NCI-H1048 (cell line): ENCODE measurements at places on chromosomes 6 and 20.

DNA sequence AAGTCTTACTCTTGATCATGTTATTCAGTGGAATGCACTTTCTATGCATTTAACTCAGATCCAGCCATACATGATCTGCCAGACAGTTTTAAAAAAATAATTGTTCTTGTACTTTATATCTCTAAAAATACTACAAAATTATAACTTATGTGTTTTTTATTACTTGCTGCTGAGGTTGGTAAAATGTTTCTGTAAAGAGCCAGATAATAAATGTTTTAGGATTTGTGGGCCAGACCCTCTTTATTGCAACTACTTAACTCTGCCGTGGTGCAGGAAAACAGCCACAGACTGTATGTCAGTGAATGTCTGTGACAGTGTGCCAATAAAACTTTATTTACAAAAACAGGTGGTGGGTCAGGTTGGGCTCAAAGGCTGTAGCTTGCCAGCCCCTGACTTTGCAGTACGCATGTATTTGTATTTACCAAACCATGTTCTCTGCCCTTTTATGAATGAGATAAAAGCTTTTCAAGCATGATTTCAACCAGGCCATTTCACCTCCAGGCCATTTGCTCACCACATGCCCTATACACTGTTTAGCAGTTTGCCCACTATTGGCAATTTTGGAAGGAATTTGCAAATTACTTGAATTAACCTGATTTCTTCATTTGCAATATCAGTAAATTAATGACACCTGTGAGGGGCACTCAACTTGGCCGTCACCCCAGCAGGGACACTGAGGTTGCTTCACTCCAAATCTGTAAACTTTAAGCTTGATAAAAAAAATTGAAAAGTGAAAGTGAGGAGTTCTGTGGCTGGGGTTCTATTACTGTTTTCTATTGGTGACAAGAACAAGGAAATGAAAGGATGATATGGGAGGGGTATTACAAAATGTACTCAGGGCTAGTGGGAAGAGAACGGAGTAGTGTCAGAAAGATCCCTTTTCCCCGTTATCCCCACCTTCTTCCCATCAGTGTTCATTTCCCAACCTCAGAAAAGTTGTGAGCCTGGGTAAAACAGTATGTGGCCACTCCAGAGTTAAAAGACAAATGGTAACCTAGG is 133.4 kb downstream of the CEBPB start:
- no peak for DNase-seq

GRCh38 chr6:139204978-139205377 is 70.1 kb downstream of the HECA start:
- no peak for DNase-seq

DNA sequence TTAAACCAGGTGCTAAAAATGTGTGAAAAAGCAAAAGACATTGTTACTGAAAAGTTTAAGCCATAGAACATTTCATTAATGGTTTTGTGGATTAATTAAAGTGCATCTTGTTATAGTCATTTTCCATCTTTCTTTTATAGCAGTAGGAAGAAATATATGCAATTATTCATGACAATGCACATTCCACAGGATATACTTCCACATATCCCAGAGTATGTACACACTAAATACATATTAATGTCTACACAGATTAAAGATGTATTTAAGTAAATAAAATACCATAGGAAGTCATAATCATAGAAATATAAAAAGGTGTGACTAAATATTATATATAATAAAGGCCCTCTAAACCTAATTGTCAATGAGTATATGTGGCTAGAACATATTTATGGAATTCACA is 578.8 kb downstream of the PHF3 start:
- DNase-seq: no peak

- DNase-seq: no peak
These were observed 86.8 kb downstream of the PLG start for GRCh38 chr6:160788806-160789205.

DNA sequence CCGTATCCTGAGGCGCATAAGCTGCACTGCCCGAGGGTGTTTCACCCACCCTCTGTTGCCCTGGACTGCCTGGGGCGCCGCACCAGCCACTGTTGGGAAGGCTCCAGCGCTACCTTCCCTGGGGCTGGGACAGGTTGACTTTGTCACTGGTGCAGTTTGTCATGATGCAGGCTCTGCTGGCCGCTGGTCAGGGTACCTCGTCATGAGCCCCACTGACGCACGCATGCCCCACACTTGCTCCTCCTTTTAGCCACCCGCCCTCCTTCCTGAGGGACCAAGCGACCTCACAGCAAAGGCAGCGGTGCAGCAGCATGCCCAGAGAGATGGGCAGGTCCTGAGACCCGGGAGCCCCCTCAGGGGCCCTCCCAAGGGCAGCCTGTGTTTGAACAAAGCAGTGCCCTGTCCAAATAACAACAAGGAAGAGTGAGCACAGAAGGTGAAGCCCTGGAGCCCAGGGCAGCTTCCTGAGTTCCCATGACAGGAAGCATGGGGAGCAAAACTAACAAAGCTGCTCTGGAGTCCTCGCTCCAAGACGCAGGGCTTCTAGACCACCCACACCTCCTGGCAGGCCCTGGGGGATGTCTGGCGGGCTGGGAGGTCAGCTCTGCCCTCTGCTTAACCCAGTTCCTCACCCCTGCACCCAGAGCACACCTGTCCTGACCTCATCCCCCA is 50.1 kb upstream of the SMOC2 start:
- DNase-seq: no peak

GRCh38 chr6:10391299-10391630 is 23.6 kb downstream of the TFAP2A start:
- no peak for DNase-seq

DNA sequence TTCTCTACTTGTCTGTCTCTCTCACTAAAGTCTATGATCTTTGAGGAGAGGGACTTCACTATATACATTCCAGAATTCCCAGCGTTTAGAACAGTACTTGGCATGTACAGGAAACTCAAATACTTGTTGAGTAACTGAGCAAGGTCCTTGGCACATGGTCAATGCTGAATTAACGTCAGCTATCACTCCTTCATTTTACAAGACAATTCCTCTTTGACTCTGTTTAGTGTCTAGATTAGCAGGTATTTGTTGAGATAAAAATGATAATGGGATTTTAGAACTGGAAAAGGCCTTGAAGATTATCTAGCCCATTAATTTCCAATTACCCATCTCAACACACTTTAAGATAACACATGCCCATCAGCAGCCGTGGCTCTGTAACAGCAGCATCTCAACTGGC is 6.6 kb upstream of the GUCA1B start:
- no peak for DNase-seq

GRCh38 chr6:132664309-132665034 is 5.5 kb upstream of the TAAR1 start:
- no peak for DNase-seq

DNA sequence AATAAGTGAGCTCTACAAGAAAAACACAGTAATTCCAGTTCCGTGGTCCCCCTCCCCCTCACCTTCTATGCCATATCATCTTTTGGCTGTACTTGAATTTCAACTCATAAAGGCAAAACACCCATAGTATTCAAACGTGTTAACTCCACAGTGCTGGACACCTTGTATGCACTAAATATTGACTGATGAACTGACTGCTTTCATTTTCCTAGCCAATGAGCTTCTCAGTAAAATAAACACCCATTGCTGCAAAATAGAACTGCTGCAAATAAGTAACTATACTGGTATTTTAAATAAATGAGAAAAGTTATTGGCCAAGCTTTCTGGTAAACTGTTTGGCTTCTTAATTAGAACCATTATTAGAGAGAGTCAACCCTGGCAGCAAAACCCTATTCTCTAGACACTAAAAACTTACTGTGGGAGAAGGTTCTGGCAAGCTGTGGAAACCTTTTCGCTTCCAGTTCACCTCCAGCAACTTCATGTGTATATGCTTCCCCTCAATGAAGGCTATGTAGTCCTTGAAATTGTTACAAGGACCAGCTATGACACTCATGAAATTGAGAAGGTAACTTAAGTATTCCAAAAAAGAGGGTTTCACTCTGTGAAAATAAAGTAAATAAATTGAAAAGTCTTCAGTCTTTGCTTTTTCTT is 86.0 kb downstream of the MBOAT1 start:
- no peak for DNase-seq

DNA sequence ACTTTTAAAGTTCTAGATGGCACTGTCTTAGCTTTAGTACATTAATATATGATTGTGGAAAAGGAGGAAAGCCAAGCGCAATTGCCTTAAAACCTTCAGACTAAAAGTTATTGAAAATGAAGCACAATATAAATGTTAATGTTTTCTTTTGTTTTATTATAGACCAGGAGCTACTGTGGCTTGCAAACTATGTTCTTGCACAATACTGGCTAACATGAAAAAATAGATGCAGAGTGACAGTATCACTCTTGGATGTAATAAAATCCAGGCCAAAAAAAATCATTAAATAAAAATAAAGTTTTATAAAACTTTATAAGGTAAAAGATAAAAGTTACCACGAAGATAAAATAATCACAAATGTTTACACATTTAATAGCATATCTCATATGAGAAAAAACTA is 18.3 kb upstream of the PLN start:
- no peak for DNase-seq

DNA sequence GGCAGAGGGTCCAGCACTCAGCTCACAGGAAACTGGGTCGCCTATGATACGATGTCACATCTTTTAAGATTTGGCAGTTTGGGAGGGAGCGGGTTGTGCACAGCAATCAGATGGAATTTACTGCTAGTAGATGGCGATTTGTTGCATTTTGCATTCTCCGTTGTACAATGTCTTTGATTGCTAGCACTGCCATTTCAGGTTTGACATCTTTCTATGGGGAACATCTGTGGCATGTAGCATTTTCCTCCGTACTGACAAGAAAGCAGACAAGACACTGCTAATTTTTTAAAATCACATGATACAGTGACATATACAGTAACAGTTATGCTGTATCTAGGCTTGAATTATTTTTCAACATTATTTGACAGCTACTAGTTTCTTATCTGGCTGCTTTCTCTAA is 119.7 kb upstream of the PCSK2 start:
- no peak for DNase-seq

GRCh38 chr6:109795994-109796555 is 105.0 kb downstream of the FIG4 start:
- DNase-seq: no peak

GRCh38 chr6:90286884-90287488 is 9.7 kb downstream of the BACH2 start:
- no peak for DNase-seq

GRCh38 chr20:20409331-20409730 is 41.4 kb downstream of the INSM1 start:
- DNase-seq: no peak

DNA sequence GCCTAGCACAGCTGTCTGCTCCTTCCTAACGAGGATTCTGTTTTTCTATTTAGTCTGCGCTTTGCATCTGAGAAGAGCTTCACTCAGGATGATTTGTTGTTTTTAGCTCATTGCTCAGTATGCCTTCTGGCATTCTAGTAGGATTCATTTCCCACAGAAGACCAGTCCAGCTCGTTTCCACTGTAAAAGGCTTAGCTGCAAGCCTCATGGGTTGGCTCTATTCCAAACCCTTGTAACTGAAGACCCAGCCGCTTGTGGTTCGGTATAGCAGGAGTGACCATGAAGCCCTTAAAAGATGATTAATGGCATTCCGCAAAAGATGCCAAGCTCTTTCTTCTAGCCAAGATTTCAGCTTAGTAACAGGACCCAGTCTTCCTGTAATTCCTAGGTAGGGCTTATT is 7.2 kb downstream of the ADGRF1 start:
- DNase-seq: peak; percentile 81

- DNase-seq: no peak
These were observed 100.2 kb upstream of the ARMC2 start for GRCh38 chr6:108748055-108748454.

GRCh38 chr20:833121-833449 is 430 bp upstream of the FAM110A start:
- DNase-seq: no peak

- DNase-seq: no peak
These were observed 530.5 kb downstream of the KIF16B start for GRCh38 chr20:16042731-16043130.

DNA sequence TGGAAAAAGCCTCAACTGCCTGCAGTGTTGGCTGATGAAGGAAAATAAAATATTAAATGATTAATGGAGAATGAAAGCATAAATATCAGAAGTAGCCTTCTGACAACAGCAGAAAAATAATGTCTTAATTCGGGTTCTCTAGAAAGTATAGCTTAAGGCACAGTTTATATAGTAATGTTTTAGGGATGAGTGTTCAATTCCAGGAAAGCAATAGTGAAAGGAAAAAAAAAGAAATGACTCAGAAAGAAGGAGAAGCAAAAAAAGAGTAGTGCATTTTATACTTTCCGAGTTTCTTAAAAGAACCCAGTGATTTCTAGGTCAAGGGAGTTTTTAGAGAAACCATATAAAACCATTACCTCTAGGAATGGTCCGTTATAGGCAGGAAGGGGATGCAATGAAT is 137.3 kb downstream of the HTR1B start:
- no peak for DNase-seq

DNA sequence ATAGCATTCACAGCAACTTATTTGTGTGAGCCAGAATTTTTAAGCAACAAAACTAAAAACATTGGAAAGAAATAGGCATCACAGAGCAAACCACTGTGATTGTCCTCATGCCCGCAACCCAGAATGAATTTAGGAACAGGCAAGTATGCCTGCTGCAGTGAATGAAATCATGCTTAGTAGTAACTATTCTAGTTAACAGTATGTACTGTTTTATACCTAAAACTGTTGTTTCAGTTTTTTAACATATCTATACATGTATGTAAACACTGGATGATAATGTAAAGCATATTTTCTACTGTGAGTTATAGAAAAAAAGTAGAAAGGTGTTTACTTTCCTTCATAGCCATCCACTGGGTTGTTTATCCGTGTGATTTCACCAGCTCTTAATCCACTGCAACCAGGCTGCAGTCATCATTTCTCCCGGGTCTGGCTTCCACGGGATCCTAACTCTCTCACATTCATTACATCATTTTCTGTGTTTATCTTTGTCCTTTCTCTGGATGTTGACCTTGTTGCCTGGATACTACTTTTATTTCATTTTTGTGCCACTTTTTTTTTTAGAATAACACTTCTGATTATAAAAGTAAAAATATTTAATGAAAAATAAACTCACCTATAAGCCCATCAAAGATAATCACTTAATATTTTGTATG is 3.6 kb upstream of the ARFGEF3 start:
- no peak for DNase-seq
